Nucleus accumbens (tissue), 56 donors: ENCODE measurements at places on chromosomes 16 and 17.

DNA sequence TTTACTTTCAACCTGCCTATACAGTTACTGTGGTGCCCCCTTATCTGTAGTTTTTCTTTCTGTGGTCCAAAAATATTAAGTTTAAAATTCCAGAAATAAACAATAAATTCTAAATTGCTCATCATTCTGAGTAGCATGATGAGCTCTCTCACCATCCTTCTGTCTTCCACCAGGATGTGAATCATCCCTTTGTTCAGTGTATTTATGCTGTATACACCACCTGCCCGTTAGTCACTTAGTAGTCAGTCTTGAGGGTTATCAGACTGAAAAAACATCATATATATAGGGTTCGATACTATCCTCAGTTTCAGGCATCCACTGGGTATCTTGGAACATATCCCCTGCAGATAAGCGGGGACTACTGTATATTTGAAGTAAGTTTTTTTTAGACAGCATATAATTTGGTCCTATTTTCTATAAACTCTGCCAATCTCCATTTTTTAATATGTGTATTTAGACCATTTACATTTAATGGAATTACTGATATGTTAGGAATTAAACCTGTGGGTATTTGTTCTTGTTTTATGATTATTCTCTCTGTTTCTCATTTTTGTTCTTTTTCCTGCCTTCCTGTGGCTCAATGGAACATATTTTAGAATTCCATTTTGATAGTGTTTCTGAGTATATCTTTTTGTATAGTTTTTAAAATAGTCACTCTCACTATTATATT, 31.0 kb downstream of the TBX21 start:
- no peak for DNase-seq

DNA sequence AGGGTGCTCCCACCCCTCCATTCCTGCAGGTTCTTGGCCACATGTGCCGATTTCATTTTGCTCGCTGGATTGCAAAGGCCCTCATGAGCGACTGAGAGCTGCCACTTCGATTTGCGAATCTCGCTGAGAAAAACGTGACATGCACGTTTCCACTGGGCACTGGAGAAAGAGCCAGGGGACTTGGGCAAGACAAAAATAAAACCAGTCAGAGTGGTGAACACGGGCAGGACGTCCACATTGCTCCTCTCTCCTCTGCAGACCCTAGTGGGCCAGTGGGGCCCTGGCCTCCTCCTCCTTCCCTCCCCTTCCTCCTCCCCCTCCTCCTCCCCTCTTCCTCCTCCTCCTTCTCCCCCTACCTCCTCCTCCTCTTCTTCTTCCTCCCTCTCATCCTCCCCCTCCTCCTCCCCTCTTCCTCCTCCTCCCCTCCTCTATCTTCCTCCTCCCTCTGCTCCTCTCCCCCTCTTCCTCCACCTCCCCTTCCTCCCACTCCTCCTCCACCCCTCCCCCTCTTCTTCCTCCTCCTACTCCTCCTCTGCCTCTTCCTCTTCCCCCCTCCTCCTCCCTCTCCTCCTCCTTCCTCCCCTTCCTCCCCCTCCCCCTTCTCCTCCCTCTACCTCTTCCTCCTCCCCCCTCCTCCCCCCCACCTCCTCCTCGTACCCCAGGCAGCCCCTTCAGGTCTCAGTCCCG, 28.1 kb upstream of the ENPP7 start:
- no peak for DNase-seq

DNA sequence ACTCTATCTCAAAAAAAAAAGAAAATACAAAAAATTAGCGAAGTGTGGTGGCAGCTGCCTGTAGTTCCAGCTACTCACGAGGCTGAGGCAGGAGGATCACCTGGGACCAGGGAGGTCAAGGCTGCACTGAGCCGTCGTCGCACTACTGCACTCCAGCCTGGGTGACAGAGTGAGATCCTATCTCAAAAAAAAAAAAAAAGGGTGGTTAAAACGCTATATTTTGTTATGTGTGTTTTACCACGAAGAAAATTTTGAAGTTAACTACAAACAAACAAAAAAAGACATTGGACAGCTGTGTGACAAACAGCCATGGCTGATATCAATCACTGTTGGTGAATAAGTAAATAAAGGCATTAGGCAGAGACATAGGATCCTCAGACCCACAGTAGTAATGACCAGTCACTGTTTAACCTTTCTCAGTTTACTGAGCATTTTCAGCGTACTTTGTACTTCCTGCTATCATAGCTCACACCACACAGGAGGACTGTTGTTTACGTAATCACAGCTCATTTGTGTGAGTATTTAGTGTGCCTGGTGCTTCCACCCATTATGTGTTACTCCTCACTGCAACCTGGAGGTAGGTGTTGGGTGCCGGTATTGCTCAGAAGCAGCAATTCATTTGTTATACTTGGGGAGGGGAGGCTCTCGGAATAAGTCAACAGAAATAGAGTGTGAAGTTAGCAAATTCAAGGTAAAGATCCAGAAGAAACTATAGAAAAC, 55.4 kb downstream of the COPRS start:
- DNase-seq: no peak

DNA sequence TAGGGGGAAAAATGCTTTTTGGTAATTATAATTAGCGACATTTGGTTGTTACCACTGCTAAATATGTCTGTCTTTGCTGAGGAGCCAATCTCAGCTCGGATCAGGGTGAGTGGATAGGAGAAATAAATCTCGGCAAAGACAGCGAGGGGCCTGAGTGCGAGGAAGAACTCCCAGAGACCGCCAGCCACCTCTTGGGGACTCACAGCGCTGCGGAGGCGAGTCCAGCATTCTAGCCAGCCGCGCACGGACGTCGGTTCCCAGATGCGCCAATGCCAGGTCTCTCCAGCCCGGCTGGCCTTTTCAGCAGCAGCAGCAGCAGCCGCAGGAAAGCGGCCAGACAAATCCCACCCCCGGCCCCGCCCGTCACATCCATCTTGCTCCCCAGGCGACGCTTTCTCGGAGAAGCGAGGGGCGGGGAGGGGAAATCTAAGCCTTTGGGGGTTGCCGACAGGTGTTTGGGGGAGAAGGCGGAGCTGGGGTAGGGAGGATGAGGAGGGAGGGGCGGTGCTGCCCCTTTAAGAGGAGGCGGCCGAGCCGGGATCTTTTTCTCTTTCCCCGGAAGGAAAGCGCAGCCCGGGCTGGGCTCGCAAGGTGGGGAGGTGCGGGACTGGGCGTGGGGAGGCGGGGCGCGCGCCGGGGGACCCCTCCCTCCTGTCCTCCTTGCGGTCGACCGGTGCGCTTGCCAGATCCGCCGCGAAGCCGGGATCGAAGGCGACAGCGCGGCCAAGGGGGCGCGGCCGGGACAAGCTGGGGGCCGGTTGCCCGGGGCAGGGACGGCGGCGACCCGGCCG, at the start of gene ITGA3:
TSS of gene ITGA3 (plus strand) at position 685 of the 791 bp plus-strand sequence. CDS start 330 bp downstream, outside the sequence.
- peak; percentile 30 for DNase-seq

- no peak for DNase-seq
Observed at GRCh38 chr16:87822108-87822970, 47.0 kb downstream of the SLC7A5 start.

GRCh38 chr16:83475108-83475507, 332.7 kb upstream of the HSBP1 start:
- DNase-seq: no peak

DNA sequence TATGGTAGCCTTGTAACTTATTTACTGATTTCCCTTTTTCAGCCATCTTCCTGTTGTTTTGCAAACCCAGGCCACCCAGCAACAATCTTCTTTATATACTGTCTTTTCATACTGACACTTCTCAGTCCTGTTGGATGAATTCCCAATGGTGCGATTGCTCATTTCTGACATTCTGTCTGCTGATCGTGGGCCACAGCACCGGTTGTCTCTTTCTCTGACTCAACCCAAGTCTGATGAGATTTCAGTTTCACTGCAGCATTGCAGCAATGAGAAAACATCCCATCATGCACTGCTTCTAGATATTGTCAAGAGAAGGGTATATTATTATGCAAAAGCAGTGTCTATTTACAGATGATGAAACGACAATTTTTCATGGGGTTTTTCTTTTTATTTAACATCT, 349.2 kb upstream of the HSBP1 start:
- no peak for DNase-seq

- no peak for DNase-seq
Observed at GRCh38 chr16:30958175-30959079, 873 bp downstream of the SETD1A start.

DNA sequence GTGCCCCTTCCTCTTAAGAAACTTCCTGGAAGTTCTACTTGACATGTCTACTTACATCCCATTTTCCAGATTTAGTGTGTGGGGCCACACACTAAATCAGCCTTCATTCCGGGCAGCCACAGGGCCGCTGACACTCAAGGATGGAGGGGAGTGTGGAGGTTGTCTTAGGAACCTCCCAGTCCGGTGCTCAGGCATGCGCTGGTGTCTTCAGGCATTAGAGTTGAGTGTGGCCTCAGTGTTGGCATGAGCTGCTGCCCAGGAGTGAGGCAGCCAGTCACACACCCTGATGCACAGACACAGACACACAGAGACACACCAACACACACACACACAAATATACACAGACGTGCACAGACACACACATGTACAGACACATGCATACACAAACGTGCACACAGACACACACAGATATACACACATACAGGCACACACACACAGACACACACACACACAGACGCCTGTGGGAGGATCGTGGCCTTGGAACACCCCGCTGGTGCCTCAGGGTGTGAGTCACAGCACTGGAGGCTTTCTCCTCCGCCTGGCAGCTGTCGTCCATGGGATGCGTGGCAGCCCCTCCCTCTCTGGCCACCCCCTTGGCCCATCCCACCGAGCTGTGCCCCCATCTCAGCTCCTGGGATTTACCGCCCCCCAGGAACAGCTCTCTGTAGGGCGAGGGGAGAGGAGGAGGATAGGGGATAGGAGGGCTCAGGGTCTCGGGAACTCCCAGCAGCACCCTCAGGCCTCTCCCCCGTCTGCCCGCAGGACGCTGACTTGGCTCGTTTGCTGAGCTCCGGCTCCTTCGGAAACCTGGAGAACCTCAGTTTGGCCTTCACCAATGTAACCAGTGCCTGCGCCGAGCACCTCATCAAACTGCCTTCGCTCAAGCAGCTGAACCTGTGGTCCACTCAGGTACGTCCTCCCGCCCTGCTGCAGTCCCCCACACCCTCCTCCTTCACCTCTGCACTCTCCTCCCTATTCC, 75.6 kb upstream of the PLCG2 start:
- DNase-seq: no peak

- DNase-seq: no peak
Observed at GRCh38 chr17:6843241-6843880, 11.8 kb upstream of the TEKT1 start.

- no peak for DNase-seq
Observed at GRCh38 chr16:30570636-30571444, 674 bp downstream of the ZNF688 start.

- DNase-seq: no peak
Observed at GRCh38 chr17:21339011-21339410, 37.1 kb upstream of the KCNJ12 start.

- DNase-seq: no peak
Observed at GRCh38 chr16:86393907-86394626, 116.3 kb upstream of the FOXF1 start.

DNA sequence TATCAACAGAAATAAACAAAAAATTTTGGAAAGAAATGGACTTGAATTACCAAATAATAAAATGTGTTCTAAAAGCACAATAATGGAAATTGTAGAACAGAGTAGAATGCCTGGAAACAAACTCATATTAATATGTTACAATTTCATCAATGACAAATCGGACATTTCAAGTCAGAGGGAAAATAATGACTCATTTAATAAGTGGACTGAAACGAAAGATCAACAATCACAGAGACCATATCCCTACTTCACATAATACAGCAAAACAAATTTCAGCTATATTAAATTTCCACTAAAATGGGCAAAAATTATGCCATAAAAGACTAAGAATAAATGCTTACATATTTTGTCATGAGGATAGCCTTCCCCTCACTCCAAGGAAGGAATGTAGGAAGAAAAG, 25.7 kb downstream of the CDYL2 start:
- no peak for DNase-seq

GRCh38 chr17:50280068-50280467, 5.8 kb downstream of the TMEM92 start:
- no peak for DNase-seq

DNA sequence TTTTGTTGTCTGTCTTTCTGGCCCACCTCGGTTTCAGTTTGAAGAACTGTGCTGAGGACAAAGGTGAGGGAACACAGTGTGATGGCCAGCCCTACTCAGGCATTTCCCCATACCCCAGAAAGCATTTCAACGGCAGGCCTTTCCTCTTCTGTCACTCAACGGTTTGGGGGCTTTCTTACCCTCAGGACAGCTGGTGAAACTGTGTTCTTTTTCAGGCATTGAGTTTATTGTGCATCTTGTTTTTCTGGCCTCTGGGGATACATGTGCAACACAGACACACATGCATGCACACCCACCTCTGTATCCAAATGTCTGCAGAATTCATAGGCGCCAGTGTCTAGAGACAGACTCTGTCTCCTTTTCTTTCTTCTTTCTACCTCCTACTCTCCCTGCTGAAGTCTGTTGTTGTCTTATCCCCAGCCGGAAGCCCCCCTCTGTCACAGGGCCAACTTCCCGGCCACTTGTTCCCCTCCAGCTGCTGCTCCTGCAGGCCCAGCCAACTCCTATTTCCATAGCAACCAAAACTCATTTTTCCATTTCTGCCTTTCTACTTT, 17.0 kb downstream of the CHD9 start:
- DNase-seq: peak; percentile 37

- DNase-seq: no peak
Observed at GRCh38 chr17:10821054-10821453, 16.8 kb downstream of the PIRT start.

- DNase-seq: no peak
Observed at GRCh38 chr17:8021565-8022359, 17.1 kb upstream of the ALOX15B start.

- no peak for DNase-seq
Observed at GRCh38 chr16:87317750-87318644, 805 bp upstream of the C16orf95 start.

GRCh38 chr17:36578671-36579070, 13.0 kb upstream of the DHRS11 start:
- DNase-seq: no peak

DNA sequence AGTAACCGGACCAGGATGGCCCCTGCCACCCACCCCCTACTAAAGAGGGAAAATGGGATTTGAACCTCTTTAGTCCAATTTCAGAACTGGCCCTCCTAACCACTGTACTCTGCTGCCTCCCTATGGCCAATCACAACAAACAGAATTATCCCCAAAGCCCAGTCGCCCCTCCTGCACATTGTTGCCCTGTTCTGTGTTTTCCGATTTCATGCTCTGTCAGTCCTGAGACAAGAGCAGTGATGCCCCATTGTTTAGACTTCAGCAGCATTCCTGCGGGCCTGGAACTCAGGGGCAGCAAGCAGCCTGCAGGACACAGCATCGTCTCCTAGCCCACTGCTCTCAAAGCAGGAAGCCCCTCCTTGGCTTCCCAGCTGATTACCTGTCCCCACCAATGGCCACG, 20.5 kb upstream of the KLHL11 start:
- DNase-seq: no peak
